RWPE2 (cell line): ENCODE measurements at places on chromosomes 16 and 17.

DNA sequence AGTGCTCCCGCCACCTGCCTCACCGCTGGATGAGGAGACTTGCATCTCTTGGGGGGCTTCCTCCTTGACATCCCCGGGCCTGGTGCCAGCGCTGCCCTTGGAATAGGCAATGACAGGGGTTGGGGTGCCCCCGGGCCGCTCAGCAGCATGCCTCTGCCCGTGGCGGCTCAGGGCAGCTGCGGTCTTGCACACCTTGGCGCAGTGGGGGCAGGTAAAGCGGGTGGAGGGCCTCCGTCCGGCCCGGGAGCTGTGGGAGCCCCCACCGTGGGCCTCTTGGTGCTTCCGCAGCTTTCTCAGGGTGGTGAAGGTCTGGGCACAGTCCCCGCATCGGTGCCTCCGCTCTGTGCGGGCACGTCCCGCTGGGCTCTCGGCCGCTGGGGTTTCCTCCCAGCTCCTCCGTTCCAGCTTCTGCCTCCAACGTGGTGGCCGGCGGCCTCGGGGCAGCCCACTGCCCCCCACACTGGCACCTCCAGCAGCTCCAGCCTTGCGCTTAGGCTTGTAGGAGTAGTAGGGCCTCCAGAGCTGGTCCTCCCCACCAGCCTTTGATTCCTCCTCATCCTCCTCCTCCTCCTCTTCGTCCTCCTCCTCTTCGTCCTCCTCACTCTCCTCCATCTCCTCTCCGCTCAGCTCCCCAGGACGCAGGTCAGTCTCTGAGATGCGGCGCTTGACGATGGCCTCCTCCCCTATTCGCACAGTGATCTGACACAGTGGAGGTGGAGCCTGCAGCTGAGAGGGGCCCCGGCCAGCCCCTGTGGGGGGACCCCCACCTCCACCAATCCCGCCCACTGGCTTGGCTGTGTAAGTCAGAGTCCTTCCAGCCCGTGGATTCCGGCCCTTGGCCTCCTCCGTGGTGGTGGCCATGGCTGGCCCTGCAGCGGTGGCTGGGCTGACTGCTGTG lies 16.7 kb downstream of the ZBTB4 start:
- DNase-seq: no peak

GRCh38 chr16:15782573-15783365 lies 74.1 kb downstream of the MYH11 start:
- no peak for DNase-seq

GRCh38 chr16:30535777-30536190 lies 1.1 kb upstream of the ZNF747 start:
- DNase-seq: no peak

DNA sequence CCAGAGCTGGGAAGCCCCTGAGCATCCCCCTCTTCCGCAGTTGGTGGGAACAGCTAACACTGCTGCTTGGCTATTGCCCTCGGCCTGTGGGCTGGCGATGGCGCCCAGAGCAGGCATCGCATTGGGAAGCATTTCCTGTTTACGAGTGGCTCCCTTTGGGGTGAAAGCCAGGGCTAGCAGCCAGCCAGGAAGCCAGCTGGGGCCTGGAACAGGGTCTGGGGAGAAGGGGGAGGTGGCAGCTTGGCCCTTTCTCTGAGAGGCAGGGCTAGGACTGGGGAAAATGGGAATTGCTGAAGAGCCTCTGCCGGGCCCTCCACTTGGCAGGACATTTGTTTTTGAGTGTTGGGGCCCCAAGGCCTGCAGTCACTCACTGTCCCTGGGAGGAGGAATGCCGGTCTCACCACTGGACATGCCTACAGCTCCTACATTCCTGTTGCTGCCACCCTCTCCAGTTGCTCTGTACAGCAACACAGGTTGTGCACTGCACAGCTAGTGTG lies 2.4 kb upstream of the MTSS2 start:
- DNase-seq: no peak

- DNase-seq: no peak
Observed at GRCh38 chr16:81729451-81729850, 49.6 kb upstream of the PLCG2 start.
